ENCODE measurements at places on chromosomes 7 and 10.

DNA sequence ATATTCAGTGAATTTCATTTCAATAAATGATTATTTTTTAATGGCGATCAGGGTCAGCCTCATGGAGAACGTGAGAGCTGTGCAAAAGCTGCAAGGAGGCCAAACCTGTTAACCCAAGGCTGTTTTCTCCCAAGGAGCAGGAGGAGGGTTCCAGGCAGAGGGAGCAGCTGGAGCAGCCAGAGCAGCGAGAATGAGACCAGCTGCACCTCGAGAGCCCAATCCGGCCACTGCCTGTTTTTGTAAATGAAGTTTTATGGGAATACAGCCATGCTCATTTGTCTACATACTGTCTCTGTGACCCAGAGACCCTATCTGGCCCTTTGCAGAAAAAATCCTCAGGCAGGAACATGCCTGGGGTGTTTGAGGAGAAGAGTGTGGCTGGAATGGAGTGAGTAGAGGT lies 104.9 kb downstream of the GRK5 start:
- no peak for DNase-seq

GRCh38 chr7:100215895-100216294 lies 3.9 kb upstream of the PVRIG start:
- DNase-seq = no peak

DNA sequence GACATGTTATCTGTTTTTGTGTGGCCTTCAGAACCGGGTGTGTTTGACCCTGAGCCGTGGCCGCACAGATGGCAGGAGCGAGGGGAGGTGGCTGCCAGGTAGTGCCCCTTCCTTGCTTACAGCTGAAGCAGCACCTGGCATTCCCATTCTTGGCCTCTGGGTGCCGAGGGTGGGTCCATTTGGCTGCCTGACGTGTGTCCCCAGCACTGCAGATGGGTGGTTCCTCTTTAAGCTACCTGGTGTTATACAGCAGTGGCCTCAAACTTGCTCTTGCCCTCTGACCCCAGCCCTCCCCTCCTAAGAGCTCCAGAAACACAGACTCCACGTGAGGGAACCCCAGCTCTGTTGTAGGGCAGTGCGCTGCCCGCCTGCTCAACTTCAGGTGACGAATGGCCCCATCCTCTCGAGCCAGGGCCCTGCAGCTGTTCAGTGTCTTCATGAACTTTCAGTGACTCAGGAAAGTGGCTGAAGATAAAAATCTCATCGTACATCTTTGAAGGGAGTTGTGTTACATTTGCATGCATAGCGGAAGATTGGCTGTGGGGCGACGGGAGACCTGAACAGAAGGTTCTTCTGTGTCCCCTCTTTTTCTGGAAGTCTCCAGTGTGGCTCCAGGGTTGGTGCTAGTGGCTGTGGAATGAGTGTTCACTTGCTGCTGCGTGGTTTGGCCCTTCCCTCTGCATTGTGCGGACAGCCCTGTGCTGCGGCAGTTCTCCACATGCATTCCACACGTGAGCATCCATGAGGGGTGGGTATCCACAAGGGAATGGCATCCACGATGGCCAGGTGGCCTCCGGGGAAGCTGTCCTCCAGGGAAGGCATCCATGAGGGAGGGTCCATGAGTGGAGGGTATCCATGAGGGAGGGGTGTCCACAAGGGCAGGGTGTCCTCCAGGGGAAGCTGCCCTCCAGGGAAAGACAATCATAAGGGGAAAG lies 91.6 kb downstream of the INPP5A start:
- DNase-seq = no peak

- no peak for DNase-seq
Measured at GRCh38 chr10:285216-285615, 150.0 kb downstream of the ZMYND11 start.

- DNase-seq = peak; percentile 77
Measured at GRCh38 chr7:114784746-114785145, 137.1 kb upstream of the MDFIC start.

DNA sequence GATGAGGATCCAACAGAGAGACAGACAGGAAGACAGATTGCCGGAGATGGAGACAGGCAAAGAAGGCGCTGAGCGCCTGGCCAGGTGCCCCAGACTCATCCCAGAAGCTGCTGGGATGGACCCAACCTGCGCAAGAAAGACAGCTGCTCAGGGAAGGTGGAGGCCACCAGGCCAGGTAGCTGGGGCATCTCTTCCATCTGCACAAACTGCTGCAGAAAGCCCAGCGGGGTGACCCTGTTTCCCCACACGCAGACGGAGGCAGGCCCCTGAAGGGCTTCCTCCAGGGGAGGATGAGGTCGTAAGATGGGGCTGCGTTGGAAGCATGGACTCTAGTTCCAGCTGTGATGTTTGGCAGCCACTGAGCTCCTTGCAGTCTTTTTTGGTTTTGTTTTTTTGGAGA lies 16.5 kb upstream of the YWHAG start:
- no peak for DNase-seq

DNA sequence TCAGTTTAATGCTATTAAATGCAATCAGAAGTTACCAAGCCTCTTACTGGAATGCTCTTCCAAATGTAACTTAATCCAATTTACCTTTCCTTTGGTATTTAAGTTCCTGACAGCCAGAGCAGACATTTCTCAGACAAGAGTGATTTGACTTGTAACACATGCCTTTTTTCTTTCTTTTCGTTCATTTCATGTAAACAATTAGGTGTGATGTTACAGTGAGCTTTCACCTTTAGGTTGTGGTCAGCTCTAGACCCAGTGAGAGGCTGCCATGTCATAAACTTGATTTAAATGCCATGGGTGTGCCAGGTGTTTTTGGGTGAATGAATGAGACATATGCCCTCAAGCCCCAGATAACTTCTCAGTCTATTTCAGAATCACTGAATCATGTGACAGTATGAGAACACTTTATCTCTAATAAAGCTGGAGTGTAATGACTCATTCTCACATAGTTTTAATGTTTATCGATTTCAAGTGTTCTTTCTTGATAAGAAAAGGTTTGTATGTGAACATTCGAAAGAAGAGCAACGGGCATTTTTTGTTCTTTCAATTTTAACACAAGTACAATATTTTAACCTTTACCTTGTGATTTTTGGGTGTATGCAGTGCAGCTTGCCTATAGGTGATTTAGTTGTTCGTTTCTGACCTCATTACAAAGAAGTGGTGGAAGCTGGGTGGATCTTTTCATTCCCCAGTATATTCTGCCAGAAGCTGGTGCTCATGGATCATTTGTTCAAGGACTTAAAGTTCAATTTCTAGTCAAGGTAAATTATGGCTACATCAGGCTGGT lies 61.5 kb downstream of the CHN2 start:
- peak; percentile 7 for DNase-seq

DNA sequence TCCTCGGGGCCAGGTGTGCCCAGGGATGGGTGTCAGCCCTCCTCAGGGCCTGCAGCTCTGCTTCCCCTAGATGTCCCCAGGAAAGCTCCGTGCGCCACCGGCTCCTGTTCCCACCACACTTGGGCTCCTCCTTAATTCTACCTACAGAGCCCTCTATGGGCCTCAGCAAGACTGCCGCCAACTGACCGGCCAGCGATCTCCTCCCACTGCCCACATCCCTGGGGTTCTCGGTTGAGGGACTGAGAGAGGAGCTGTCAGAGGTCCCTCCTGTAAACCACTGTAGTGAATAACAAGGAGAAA lies 5.3 kb upstream of the LDB3 start:
- DNase-seq = no peak

GRCh38 chr7:155807789-155808548 lies 4.3 kb downstream of the SHH start:
- DNase-seq = no peak

- DNase-seq = no peak
Measured at GRCh38 chr10:22379059-22379458, 33.8 kb downstream of the SPAG6 start.

GRCh38 chr10:19815731-19816410 lies 361 bp upstream of the PLXDC2 start:
- DNase-seq = no peak

DNA sequence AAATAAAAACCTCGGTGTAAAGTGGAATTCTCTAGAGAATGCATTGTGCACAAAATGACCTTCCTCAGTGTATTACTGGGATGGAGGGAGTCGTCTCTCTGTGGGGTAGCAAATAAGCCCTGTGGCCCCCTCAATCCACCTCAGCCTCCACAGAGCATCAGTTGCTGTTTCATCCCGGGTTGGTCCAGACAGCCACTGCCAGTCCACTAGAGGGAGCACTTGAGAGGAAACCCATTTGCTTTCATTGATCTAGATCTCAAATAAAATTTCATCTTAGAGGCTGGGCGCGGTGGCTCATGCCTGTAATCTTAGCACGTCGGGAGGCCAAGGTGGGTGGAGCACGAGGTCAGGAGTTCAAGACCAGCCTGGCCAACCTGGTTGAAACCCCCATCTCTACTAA lies 1128.7 kb downstream of the CNTNAP2 start:
- DNase-seq = peak; percentile 61

DNA sequence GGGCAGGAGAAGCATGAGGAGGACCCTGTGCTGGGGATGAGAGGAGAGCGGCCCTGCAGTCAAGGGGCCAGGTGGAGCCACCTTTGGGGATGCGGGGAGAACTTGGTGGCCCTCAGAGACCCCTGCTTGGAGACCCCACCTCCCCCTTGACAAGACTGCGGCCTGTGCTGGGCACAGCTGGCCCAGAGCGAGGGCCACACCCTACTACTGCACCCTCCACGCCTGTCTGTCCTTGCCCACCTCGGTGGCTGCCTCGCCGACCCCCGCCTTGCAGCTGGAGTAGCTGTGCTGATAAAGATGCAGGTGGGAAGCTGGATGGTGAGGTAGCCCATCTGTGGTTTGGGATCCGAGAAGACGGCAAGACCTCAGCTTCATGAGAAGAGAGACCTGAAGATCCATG lies 186.8 kb downstream of the MGMT start:
- no peak for DNase-seq

DNA sequence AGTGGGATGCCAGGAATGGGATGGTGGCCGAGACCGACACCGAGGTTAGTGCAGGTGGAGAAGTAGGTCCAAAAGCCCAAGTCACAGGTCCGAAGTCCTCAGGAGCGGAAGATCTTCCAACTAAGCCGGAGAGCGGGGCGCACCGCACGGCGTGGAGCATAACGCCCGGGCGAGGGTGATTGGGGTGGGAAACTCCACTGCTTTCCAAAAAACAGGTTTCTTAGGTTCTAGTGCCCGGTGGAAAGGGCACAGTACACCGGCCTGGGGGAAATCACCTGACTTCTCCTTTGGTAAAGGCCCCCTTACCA lies 11.4 kb upstream of the SPAG6 start:
- no peak for DNase-seq

DNA sequence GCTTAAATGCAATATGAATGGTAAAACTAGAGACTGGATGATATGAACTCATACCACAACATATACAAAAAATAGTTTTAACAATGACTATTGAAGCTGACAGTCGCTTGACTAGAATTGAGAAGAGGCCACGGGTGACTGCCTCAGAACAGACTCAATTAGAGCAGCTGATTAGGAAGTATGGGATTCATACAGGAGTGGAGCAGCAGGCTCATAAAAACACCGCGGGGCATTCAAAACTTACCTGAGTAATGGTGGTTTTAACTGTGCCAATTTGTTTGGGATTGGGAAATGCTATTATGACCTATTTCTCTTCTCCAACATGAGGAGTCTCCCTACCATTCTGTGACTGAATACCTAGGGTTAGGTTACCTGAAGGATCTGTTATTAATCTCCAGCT lies 2.1 kb downstream of the CADPS2 start:
- peak; percentile 34 for DNase-seq

DNA sequence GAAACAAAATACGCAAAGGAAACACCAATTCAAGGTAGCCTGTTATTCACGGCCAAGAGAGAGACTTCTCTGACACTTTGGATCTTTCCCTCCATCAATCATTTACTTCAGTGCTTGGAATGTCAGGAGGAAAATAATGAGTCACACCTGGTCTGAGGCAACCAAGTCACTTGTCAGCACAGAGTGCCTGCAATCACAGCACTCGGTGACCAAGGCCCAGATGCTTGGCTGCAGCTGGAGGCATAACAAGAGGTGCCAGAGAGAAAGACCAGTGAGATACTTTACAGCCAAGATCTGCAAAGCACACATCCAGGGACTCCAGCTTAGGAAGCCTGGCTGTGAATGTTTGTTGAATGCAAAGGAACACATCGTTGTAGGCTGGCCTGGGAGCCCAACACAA lies 33.9 kb downstream of the ASB13 start:
- DNase-seq = peak; percentile 5

DNA sequence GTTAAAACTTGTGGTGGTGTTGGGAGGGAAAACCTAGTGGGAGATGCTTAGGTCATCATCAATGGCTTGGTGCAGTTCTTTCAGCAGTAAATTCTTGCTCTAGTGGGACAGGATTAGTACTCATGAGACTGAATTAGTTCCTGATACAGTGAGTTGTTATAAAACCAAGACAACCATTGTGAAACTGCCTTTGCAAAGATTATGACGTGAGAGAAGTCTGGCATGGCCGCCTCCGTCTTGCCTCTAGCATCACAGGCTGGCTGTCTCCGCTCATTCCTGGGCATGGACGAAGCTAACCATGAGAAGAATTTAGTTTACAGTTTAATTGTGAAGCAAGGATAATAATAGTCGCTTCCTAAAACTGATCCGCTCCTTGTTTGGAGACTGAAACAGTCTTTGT lies 186.4 kb downstream of the KIF20B start:
- no peak for DNase-seq

DNA sequence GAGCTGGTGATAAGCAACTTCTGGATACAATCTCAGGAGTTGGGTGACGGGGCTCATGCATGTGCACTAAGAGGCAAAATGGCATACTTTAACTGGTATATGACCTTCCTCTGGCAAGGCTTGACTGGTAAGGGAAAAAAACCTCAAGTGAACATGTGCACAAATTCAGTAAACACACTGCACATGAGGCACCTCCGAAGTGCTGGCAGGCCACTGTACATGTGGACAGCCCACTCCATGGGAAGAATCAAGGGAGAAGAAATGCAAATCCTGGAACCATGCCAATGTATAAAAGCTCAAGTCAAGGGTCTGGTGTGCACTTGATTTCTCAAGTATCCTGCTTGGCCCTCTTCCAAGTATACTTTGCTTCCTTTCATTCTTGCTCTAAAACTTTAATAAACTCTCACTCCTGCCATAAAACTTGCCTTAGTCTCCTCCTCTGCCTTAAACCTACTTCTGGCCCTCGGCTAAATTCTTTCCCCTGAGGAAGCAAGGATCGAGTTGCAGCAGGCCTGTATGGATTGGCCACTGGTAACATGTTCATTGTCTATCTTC lies 167.2 kb downstream of the RAMP3 start:
- DNase-seq = peak; percentile 24

GRCh38 chr7:156015237-156016020 lies 203.2 kb upstream of the SHH start:
- DNase-seq = no peak

- DNase-seq = no peak
Measured at GRCh38 chr10:103007017-103007416, 88.9 kb downstream of the CNNM2 start.

GRCh38 chr10:79052291-79053080 lies 16.3 kb upstream of the ZMIZ1 start:
- peak; percentile 65 for DNase-seq

DNA sequence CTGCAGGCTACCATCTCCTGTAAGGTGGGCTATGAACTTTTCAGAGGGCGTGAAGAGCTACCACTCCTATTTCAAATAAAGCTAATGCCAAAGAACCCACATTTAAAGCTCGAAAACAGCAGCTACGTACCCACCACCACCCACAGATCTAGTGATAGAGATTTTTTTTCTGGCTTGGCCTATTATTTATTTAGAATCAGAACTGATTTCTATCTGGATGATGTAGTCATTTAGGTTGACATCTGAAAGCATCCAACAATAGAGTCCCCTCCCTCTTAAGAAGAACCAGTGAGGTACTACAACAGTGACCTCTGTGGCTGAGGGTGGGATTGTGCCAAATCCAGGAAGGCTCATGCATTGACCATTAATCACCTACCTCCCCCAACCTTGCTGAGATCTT lies 113.8 kb upstream of the ADO start:
- DNase-seq = no peak

All from NCI-H2171 treated with DMSO at 0.1 percent for 48 hours (cell line).